ENCODE measurements at places on chromosomes 1 and 21. TPM values are rescaled to one million over a fixed set of nuclear protein-coding genes. Genes with fewer than 3 reads are reported as not detected.

Gene PCBP3
- 20.2 TPM for total RNA-seq

Gene GPATCH3
- total RNA-seq = 10.9 TPM

Gene RGL1
- total RNA-seq = 2.2 TPM

Gene LCE1B
- total RNA-seq = not detected

Gene ZYG11B
- 13.4 TPM for total RNA-seq

Gene VANGL2
- total RNA-seq = 0.55 TPM

Gene IGSF5
- total RNA-seq = not detected

Gene MAST2
- 20.7 TPM for total RNA-seq

GRCh38 chr21:41948078-41948895, 5.5 kb downstream of the C2CD2 start:
- H3K27ac ChIP-seq = no peak overlapping the region
- H3K36me3 ChIP-seq = no peaks in the 10 kb centered on the region
- peaks cover 10% of the 10 kb centered on the region for H3K27me3 ChIP-seq
- DNase-seq = no peak

DNA sequence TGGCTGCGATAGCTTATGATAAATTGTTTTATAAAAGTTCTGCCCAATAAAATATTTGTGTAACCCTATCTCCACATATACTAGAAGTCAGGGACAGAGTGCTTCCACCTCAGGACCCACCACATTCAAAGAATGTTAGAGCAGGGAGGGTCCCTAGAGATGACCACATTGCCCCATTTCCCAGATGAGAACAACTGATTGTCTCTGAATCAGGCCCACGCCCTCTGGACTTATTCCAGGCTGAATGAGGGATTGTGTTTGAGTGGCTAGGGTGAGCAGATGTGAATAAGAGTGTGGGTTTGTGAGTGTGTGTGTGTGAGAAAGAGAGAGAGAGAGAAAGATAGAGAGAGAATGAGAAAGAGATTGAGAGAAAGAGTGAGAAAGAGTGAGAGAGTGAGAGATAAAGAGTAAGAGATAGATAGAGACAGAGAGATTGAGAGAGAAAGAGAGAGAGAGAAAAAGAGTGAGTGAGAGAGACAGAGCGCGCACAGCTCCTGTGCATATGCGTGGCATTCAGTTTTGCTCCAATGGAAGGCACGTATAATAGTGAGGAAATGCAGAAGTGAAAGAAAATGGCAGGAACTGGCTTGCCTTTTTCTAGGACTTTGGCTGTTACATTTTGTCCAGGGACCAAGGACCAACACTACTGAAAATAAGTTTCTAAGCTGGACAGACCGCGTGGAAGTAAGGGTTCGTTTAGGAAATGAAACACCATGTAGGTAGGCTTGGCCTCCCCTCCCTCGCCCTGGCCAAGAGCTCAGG, 94.1 kb downstream of the ABCA4 start:
- H3K4me3 ChIP-seq = no peak overlapping the region
- H3K4me1 ChIP-seq = peaks cover 43% of the 10 kb centered on the region
- H3K36me3 ChIP-seq = no peaks in the 10 kb centered on the region
- H3K27me3 ChIP-seq = peaks cover 8% of the 10 kb centered on the region
- DNase-seq = no peak

- H3K4me3 ChIP-seq = no peak overlapping the region
- peaks cover 16% of the 10 kb centered on the region for H3K4me1 ChIP-seq
- H3K27me3 ChIP-seq = no peaks in the 10 kb centered on the region
- H3K36me3 ChIP-seq = no peaks in the 10 kb centered on the region
Measured at GRCh38 chr1:230282157-230282556, 144.0 kb downstream of the PGBD5 start.

GRCh38 chr1:210244746-210245367, 12.3 kb downstream of the SERTAD4 start:
- H3K36me3 ChIP-seq = no peaks in the 10 kb centered on the region
- peaks cover 85% of the 10 kb centered on the region for H3K27me3 ChIP-seq
- DNase-seq = no peak
- H3K27ac ChIP-seq = no peak overlapping the region
- peaks cover 23% of the 10 kb centered on the region for H3K4me1 ChIP-seq
- H3K4me3 ChIP-seq = no peak overlapping the region

DNA sequence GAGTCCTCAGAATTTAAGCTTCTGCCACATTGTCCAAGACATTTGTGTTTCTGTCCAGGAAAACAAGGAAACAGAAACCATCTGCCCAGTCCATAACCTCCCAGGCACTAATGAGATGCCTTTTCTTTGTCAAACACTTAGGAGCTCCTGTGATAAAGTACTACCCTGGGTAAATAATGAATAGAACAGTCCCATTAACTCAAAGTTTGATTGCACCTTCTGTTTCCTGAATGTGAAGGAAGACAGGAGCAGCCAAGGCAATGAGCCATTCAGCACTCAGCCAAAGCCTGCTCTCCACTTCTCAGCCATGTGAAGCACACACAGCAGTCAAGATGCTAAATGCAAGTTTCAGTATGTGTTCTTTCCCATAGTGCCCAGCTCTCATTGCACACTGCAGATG, 199.8 kb downstream of the SEC16B start:
- H3K4me1 ChIP-seq = no peaks in the 10 kb centered on the region
- H3K4me3 ChIP-seq = no peak overlapping the region
- no peaks in the 10 kb centered on the region for H3K36me3 ChIP-seq
- H3K27me3 ChIP-seq = no peaks in the 10 kb centered on the region

- H3K27ac ChIP-seq = no peak overlapping the region
- no peaks in the 10 kb centered on the region for H3K4me1 ChIP-seq
- DNase-seq = no peak
- no peak overlapping the region for H3K4me3 ChIP-seq
Measured at GRCh38 chr1:56174176-56174885, 405.0 kb downstream of the PLPP3 start.

GRCh38 chr1:210087058-210087457, 145.5 kb upstream of the SERTAD4 start:
- no peaks in the 10 kb centered on the region for H3K4me1 ChIP-seq
- H3K4me3 ChIP-seq = no peak overlapping the region
- DNase-seq = no peak
- no peaks in the 10 kb centered on the region for H3K27me3 ChIP-seq
- H3K36me3 ChIP-seq = no peaks in the 10 kb centered on the region
- no peak overlapping the region for H3K27ac ChIP-seq

DNA sequence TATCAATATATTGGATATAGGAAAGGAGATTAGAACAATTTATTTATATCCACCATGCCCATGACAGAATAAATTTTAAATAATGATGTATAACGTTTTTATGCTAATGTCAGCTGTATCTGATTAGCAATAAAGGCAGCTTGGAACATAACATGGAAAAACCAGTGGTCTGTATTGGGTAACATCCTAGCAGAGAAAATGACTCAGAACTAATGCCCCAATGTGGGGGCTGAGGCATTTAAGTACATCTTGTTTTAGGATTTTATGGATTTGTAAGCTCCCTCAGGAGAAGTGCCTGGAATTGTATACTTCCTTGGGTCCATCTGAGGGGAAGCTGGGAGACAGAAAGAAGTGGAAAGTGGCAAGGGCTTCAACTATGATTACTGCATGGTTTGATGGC, 82.3 kb downstream of the HMCN1 start:
- no peaks in the 10 kb centered on the region for H3K4me1 ChIP-seq

GRCh38 chr1:100786870-100787269, 67.3 kb downstream of the VCAM1 start:
- no peak overlapping the region for H3K4me3 ChIP-seq
- DNase-seq = no peak
- H3K27ac ChIP-seq = no peak overlapping the region
- peaks cover 2% of the 10 kb centered on the region for H3K36me3 ChIP-seq

- H3K27me3 ChIP-seq = peaks cover 14% of the 10 kb centered on the region
- no peak for DNase-seq
- no peaks in the 10 kb centered on the region for H3K36me3 ChIP-seq
- no peak overlapping the region for H3K4me3 ChIP-seq
- no peak overlapping the region for H3K27ac ChIP-seq
Measured at GRCh38 chr1:66450043-66450514, 83.9 kb upstream of the SGIP1 start.

- H3K36me3 ChIP-seq = peaks cover 13% of the 10 kb centered on the region
- H3K27me3 ChIP-seq = no peaks in the 10 kb centered on the region
- DNase-seq = no peak
- H3K27ac ChIP-seq = peak overlapping the region; percentile 100
- H3K4me1 ChIP-seq = peaks cover 51% of the 10 kb centered on the region
- H3K4me3 ChIP-seq = peak overlapping the region; percentile 89
Measured at GRCh38 chr1:84573481-84573966, 716 bp downstream of the CTBS start.

GRCh38 chr21:24658926-24659325, 948.4 kb downstream of the MRPL39 start:
- no peaks in the 10 kb centered on the region for H3K36me3 ChIP-seq
- no peak overlapping the region for H3K4me3 ChIP-seq
- DNase-seq = no peak
- H3K27me3 ChIP-seq = no peaks in the 10 kb centered on the region

DNA sequence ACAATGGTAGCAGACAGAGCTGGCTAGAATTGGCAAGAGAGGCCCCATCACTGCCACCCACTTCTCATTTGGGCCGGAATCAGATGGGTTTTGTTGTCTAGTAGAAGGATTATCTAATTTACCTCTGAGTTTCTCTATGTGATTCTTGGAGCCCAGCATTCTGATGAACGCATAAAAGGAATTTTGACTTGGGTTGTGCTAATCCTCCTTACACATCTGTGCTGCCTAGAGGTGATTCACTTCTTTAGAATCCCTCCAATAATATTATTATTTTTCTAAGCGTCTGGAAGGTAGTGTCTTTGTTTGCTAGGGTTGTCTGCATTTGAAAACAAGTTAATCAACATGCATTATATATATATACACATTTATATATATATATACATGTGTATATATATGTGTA, 118.1 kb downstream of the RUNX1 start:
- no peaks in the 10 kb centered on the region for H3K27me3 ChIP-seq
- H3K4me3 ChIP-seq = no peak overlapping the region
- peaks cover 86% of the 10 kb centered on the region for H3K4me1 ChIP-seq
- DNase-seq = no peak
- peak overlapping the region; percentile 8 for H3K27ac ChIP-seq
- H3K36me3 ChIP-seq = peaks cover 2% of the 10 kb centered on the region

- peak; percentile 1 for DNase-seq
- no peaks in the 10 kb centered on the region for H3K36me3 ChIP-seq
- H3K4me3 ChIP-seq = no peak overlapping the region
- no peak overlapping the region for H3K27ac ChIP-seq
- H3K4me1 ChIP-seq = no peaks in the 10 kb centered on the region
- no peaks in the 10 kb centered on the region for H3K27me3 ChIP-seq
Measured at GRCh38 chr1:56525489-56526041, 53.8 kb downstream of the PLPP3 start.

- H3K27ac ChIP-seq = no peak overlapping the region
- H3K4me1 ChIP-seq = no peaks in the 10 kb centered on the region
- peaks cover 3% of the 10 kb centered on the region for H3K36me3 ChIP-seq
- no peaks in the 10 kb centered on the region for H3K27me3 ChIP-seq
- DNase-seq = no peak
Measured at GRCh38 chr1:64845831-64846425, 101.1 kb downstream of the RAVER2 start.

GRCh38 chr1:202765721-202766120, 42.5 kb downstream of the KDM5B start:
- H3K36me3 ChIP-seq = peaks cover 10% of the 10 kb centered on the region
- no peaks in the 10 kb centered on the region for H3K4me1 ChIP-seq
- DNase-seq = no peak

DNA sequence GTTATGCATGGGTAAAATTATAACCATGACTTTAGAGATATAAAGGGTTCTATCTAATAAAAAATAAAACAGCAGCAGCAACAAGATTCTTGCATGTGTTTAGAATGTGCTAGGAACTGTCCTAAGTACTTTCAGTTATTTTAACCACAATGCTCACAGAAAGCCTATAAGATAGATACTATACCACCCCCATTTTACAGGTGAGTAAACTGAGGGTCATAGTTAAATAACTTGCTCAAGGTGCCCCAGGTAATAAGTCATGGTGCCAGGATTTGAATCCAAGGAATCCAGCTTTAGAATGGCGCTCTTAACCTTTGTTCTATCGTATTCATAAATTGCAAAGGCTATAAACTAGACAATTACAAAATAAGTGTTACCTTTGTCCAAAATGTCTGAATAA, 53.4 kb downstream of the FRRS1 start:
- no peak overlapping the region for H3K27ac ChIP-seq
- H3K36me3 ChIP-seq = no peaks in the 10 kb centered on the region
- H3K4me1 ChIP-seq = no peaks in the 10 kb centered on the region
- no peak overlapping the region for H3K4me3 ChIP-seq
- no peaks in the 10 kb centered on the region for H3K27me3 ChIP-seq

DNA sequence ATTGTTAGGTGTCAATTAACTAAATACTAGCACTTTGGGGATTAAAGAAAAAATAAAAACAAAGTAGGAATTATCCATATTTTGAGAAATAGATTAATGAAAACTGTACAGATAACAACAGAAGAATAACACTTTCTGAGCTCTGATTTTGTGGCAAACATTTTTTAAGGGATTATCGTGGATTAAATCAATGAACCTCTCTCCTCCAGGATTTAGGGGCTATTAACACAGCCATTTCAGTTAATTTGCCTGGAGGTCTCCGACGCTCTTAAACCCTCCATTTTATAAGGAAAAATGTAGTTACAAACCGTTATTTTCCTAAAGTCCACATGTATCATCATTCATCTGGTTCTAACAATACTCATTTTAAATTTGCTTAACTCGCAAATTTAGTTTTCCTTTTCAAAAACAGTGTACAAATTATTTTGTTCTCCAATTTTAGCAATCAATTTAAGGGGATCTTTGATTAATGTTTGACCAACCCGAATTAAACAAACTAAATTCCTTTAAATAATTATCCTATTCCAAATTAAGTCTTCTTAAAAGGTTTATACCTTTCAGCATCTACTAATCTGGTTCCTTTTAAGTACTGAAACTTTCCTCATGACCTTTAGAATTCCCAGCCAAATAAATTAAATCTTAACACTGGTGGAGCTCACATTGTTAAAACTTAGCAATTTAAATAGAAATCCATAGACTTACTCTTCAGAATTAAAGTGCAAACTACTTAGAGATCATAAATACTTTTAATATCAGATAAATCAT, 30.7 kb upstream of the RNF187 start:
- peaks cover 5% of the 10 kb centered on the region for H3K27me3 ChIP-seq
- peaks cover 16% of the 10 kb centered on the region for H3K36me3 ChIP-seq
- DNase-seq = no peak

Data from activated T-cell treated with anti-CD3 and anti-CD28 coated beads, Interleukin-2, amount 50 U/mL, for 72 hours (primary cell).